CD4-positive, alpha-beta T cell treated with Interleukin-10 for 1 hour (primary cell): ENCODE measurements at places on chromosomes 6 and 20.

DNA sequence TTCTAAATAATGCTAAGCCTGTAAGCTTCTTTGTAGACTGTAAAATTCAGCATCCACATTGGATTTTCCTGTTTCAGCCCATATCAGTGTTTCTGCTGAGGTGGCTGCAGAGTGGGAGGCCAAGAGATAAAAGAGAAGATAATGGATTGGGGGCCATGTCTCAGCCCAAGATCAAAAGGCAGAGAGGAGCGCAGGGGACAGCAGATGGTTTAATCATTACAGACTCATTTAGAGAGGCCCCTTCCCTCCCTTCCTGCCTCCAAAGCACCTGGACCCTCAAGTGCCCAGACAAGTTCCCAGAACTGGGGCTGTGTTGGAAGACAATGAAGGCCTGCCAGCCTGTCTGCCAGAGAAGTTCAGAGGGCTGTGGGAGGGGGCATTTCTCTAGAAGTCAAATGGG lies 20.4 kb upstream of the CTNNBL1 start:
- no peak for DNase-seq

GRCh38 chr6:46129291-46129628 lies 529 bp upstream of the ENPP4 start:
- no peak for DNase-seq

GRCh38 chr6:118712969-118713368 lies 61.6 kb upstream of the CEP85L start:
- DNase-seq, result no peak

GRCh38 chr20:32344835-32345506 lies 13.2 kb upstream of the ASXL1 start:
- no peak for DNase-seq

DNA sequence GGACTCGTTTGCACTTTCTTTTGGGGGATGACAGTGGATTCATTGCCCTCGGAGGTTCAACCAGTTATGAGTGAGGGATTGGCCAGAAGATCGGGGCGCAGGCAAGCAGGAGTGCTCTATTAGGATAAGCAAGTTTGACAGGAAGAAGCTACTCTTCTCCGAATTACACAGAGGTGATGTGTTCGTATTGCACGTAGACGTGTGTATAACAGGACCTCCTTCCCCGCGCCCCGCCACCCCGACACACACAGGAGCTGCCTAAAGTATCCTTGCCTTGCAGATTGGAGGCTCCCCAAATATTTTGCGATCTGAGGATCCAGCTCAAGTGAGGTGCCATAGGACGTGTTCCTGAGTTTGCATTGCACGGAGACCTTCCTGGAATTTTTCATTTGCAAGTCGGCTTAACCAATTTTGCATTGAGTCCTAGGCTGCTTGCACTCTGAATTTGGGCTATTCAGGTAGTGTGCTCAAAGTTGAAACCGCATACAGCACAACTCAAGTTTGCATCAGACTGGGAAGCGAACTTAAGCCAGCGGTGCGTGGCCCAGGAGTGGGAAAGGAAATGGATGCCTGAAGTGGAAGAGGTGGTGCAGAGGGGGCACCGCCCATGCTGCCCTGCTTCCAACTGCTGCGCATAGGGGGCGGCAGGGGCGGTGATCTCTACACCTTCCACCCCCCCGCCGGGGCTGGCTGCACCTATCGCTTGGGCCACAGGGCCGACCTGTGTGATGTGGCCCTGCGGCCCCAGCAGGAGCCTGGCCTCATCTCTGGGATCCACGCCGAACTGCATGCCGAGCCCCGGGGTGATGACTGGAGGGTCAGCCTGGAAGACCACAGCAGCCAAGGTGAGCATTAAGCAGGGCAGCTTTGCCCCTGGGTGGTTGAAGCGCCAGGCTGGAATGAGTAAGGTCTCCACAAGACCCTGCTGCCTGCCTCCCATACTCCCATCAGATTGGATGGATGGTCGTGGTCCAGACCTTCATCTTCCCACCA lies 770 bp downstream of the TCF19 start:
- DNase-seq, result peak; percentile 17

- no peak for DNase-seq
These were observed 49.8 kb upstream of the FANCE start for GRCh38 chr6:35402136-35402855.

- no peak for DNase-seq
These were observed 40.0 kb upstream of the APCDD1L start for GRCh38 chr20:58555078-58555765.

DNA sequence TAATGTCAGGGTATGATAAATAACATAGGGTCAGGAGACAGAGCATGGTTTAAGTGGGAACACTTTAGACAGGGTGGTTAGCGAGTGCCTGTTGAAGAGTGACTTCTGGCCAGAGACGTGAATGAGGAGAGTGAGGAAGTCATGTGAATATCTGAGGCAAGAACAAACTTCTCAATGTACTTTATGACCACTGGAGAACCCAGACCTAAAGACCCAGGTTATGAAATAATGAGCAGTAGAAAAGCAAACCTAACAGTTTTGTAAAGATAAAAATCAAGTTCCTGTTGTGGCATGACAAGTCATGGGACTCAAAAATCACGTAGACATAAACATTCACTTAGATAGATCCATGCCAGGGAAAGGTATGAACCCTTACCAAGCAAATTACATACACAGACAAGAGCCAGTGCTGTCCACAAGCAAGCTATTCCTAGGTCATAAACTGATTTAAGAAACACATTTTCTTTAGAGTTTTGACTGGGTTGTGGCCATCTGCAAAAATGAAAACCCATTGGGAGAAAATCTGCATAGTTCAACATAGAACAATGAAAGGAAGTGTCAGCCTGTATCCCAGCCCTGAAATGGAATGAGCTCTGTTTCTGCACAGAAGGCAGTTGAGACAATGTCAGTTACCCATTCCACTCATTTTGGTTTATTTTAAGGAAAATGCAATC lies 2.2 kb upstream of the MYCT1 start:
- DNase-seq, result no peak

DNA sequence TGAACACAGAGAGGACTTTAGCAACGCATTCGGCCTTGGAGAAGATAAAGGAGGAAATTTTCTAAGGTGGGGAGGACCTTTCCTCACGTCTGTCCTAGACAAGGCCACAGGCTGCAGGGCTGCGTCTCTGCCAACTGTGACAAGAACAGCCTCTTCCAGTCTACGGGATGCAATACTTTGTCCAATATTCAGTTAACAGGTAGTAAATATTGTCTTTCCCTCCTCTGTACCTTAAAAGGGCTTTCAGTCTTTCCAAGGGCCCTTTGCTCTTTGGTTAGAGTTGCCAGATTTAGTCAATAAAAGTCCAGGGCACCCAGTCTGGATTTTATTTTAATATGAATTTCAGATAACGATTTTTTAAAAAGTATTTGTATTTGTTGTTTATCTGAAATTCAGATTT lies 78.2 kb downstream of the ELOVL4 start:
- no peak for DNase-seq

GRCh38 chr6:3359101-3359752 lies 97.6 kb downstream of the SLC22A23 start:
- no peak for DNase-seq

DNA sequence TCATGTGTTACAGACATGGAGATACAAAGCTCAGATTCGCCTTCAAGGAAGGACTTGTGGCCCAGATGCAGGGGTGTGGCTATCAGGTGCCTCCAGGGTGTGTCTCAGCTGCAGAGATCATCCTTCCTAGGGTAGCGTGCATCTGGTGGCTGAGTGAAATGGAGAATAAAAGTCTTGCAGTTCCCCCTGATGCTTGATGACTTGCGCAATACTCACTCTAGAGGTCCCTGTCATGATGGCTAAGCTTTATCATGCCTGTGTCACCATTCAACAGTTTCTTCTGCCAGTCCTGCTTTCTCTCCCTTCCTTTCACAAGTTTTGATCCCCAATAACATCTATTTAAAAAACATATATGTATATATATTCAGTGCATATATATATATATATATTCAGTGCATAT lies 228.1 kb downstream of the PAX1 start:
- no peak for DNase-seq

DNA sequence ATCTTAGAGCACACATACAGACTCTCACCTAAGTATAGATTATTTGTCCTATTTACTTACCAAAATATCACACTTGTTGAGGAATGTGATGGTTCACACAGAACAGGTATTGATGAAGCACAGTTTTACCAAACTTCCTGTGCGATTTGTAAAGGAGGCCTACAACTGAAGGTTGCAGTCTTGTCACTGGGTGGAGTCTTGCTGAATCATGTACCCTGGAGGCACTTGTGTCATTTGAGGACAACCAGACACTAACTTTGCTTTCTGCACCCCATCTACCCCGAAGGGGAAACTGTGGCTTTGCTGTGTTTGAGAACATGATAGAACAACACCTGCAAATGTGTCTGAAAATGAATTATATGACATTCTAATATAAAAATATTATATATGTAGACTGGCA lies 32.4 kb upstream of the HINT3 start:
- no peak for DNase-seq

- DNase-seq, result no peak
These were observed 120.4 kb downstream of the RNGTT start for GRCh38 chr6:88843040-88843439.

GRCh38 chr6:35718911-35719381 lies 17.9 kb upstream of the ARMC12 start:
- DNase-seq, result no peak
